ENCODE measurements at places on chromosomes 12 and 14. TPM values are rescaled to one million over a fixed set of nuclear protein-coding genes. Genes with fewer than 3 reads are reported as not detected.

GRCh38 chr12:66944365-66944764 is 265.5 kb upstream of the GRIP1 start:
- DNase-seq: no peak

- DNase-seq: no peak
Measured at GRCh38 chr12:111221062-111222026, 147.6 kb downstream of the PHETA1 start.

The CEP170B gene
- 19.4 TPM for total RNA-seq

The PROX2 gene
- under 0.01 TPM for total RNA-seq

The CCNT1 gene
- total RNA-seq: 46.6 TPM

DNA sequence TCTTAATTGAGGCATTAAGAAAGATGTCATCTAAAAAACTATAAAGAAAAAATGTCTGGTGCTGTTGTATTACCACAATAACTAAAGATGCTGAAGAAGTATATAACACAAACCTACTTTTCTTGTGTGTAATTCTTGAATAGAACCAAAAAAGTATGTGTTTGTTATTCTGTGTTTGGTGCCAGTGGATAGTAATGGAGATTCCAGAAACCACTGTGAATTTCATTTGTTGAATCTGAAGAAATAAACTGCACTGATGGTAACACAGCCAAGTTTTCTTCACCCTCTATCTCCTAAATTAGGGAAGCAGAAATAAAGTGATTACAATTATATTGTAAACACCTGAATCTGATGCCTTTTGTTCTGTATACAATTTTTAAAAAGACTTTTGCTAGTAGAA is 13.1 kb upstream of the KERA start:
- no peak for DNase-seq

GRCh38 chr14:102969901-102970300 is 47.4 kb downstream of the AMN start:
- no peak for DNase-seq

DNA sequence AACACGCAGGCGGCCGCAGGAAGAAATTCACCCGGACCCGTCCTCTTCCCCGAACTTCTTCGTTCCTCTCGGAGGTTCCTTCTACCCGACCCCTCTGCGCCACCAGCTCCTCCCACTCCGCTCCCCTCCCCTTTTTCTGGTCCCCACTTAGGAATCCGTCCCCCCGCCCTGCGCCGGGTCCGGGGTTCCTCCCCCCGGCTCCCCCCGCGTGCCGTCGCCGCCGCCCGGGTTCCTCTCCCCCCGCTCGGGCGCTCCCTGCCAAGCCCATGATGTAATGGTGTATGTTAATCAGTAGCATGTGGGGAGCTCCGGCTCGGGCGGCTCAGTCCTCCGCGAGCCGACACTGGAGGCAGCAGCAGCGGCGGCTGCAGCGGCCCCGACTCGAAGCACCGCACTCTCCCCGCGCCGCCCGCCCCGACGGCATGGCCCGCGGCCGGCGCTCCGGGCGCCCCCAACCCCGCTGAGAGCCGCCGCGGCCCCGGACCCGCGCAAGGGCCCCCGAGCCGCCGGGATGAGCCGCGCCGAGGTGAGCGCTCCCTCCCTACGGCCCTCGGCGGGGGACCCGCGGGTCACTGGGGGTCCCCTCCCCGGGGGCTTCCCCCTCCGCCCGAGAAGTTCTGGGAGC is 1.0 kb upstream of the SAMD4A start:
- peak; percentile 92 for DNase-seq

- no peak for DNase-seq
Measured at GRCh38 chr12:12794686-12795085, 9.2 kb downstream of the APOLD1 start.

DNA sequence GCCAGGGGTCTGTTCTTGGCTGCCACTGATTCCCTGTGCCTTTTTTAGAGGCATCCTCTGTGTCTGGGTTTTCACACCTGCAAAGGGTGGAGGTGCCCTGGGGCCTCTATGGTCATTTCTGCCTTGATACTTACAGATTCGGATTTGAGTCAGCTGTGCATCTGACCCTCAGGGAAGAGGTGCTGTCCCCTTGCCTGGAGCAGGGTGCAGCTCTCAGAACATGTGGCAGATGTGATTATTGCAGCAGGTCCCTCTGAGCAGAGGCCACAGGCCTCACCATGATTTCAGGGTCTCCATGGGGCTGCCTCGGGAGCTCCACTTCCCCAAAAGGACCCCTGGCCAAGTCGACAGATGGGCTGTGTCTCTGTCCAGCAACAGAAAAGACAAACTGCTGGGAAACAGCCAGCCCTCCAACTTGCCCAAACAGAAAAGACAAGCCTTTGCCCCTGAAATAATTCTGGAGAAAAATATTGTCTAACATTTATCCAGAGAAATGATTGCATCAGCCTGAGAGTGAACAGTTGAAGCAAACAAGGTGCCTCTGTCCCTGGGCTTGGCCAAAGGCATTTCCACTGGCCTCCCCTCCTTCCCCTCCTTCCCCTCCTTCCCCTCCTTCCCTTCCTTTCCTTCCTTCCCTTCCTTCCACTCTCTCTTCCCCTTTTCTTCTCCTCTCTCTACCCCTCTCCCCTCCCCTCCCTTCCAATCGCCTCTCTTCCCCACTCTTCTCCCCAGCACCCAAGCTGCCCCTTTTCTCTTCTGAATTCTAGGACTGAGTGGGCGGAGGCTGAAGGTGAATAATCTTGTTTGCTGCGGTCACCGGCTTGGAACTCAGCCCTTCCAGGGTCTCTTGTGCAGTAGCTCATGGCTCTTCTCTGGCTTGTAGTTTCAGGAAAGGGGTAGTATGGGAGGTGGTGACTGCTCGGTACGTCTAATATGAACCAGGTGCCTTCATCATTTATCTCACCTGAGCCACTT is 676 bp downstream of the SERPINA3 start:
- DNase-seq: no peak

DNA sequence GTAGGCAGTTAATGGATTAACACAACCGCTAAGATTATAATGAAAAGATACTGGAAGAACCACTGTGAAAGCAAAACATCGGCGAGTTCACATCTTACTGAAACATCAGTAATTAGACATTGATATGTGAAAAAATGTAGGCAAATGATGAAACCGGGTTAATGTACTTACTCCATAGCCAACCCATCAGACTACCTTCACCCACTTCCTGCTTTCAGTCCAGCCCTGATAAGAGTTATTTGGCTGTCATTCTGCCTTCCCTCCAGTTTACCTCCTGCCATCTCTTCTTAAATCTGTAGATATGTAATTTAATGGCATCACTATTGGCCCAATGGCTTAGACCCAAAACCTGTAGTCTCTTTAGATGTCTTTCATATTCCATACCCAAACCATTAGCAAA is 46.0 kb upstream of the LGR5 start:
- no peak for DNase-seq

- no peak for DNase-seq
Measured at GRCh38 chr14:22448035-22448904, 140.8 kb downstream of the DAD1 start.

GRCh38 chr12:69070319-69071090 is 137.5 kb upstream of the CPM start:
- DNase-seq: peak; percentile 63

DNA sequence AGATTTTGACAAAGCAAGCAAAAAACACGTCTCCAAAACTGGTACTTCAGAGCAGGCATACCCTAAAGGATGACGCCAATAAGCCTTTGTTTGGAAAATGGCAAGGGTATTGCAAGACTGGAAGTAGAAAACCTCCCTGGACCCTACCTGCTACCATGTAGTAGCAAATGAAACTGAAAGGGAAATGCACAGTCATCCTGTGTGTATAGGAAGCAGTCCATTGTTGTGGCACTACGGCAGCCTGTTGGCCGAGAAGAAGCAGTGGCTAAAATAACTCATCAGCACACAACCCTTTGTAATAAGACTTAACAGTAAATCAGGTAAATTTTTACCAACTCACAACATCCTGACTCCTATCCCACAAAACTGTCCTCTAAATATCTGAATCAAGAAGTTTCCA is 386.4 kb downstream of the RGS6 start:
- no peak for DNase-seq

DNA sequence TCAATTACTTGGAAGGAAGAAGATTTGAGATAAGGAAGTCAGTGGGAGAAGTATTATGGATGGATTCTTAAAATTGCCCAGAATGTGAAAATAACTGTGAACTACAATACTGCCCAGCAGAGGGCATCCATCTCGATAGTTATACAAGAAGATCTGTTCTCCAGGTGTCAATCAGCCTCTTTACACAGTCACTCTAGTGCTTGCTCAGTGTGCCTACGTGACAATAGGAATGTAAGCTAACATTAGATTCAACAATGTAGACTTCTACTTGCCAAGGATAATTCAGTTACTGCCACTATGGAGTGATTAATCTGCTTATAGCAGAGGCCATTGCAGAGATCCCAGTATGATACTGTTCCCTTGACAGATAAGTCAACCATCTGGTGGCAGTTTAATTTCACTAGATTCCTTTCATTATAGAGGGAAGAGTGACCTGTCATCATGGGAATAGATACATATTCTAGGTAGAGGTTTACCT is 10.6 kb upstream of the MAP4K5 start:
- peak; percentile 61 for DNase-seq

DNA sequence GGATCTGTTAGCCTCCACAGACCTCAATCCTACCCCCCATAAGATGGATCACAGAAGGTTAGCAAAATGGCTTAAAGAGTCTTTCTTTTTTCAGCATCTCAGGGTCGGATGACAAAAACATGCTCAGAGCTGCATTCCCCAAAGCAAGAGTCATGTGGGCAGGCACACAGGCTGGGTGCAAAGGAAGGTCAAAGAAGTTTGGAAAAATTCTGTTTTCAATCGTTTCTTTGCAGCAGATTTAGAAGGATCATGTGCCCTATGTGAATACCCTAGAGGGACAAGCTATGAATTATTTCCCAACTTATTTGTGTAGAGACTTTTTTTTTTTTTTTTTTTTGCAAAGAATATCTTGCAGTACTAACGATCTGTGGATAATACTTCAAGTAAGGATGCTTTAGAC is 845.4 kb downstream of the VRK1 start:
- DNase-seq: no peak

The CPM gene
- total RNA-seq: 23.3 TPM

DNA sequence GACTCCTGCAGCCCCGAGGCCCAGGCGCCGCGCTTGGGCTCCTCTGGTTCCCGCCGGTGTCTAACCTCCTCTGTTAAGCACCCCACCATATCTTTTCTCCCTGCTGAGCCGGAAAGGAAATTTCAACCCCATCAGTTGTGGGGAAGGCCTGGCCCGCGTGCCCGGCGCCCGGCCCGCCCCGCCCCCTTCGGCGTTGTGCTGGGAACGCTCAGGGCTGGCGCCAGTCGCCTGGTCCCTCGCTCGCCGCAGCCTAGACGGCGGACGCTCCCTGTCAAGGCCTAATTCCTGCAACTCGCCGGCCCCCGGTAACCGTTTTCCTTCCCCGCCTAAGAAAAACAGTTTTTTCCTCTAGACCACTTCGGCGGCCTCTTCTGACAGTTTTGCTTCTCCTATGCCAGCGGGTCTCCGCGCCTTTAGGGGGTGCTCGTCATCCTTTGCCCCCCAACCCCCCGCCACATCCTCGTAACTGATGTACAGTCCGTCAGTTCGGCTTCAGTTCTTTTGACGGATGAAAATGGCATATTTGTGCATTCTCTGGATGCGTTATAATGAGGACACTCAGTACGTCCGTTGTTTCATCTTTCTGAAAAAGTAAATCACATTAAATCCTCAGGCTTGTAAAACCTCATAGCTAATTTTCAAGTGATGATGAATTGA is 506 bp upstream of the NAP1L1 start:
- no peak for DNase-seq

The GLT8D2 gene
- 55.1 TPM for total RNA-seq

GRCh38 chr12:45368841-45369489 is 153.1 kb downstream of the ANO6 start:
- peak; percentile 78 for DNase-seq

DNA sequence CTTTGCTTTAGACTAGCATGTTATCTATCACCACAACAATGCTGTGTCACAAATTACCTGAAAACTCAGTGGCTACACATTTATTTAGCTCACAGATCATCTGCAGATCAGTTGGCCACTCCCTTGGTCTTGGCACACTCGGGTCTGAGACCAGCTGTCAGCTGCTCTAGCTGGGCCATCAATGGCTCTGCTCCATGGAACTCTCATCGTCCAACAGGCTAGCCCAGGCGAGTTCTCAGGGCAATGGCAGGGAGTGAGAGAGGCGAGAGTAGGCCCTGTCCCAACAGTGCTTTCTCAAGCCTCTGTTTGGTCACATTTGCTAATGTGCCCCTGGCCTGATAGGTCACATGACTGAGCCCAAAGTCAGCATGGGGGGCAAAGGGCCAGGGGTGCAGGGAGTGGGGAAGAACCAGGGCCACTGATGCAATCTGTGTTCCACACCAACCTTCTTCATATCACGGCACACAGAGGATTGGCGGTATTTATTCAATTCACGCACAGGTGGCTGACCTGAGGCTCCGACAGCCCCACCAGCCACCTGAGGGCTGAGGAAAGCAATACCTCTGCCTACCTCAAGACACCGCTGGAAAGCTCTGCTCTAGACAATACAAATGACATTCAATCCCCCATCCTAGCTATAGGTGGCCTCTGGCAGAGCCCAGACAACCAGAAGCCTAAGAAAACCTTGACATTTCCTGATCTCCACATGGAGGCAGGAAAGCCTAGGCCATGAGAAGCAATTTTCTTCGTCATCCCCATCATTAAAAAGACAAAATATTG is 82.5 kb downstream of the NT5DC3 start:
- DNase-seq: no peak

The WNT5B gene
- total RNA-seq: 98.2 TPM

GRCh38 chr14:67131691-67132090 is 57.5 kb upstream of the GARIN2 start:
- DNase-seq: no peak

DNA sequence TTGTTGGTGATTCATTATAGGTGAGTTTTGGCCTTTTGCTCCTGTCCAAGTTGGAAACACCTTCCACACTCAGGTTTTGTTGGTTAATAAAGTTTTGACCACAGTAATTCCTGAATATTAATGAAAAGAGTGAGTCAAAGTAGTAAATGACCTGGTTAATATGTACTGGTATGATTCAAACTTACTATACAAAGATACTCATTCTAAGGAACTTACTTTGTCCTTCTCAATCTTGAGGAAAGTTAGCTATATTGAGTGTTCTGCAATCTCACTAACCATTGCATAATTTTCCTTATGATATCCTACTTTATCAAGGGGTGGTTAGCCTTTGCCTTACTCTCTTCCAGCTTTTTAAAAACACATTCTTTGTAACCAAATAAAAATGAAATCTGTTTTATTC is 20.9 kb upstream of the HECTD1 start:
- DNase-seq: peak; percentile 44

The TSPAN8 gene
- total RNA-seq: 0.43 TPM

The HCFC2 gene
- 38.0 TPM for total RNA-seq

DNA sequence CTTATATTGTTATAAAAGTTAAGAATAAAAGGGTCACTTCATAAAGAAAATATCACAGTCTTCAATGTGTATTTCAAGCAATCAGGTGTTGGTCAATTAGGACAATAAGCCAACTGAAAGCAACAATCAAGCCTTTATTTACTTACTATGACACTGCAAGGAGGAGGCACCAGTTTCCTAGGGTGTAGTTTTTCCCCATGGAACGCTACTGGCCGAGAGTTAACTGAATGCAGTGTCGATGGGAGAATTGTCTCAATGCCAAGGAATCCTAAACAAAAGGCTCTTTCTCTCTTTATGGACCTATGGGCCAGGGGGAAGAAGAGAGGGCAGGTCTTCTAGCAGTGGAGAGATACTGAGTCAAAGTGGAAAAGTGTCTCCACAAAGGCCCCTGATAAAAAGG is 142.4 kb downstream of the CMAS start:
- no peak for DNase-seq

GRCh38 chr12:59780605-59781135 is 184.8 kb downstream of the SLC16A7 start:
- DNase-seq: peak; percentile 53

- DNase-seq: no peak
Measured at GRCh38 chr14:85093631-85094330, 436.2 kb upstream of the FLRT2 start.
